ENCODE measurements at places on chromosomes 11 and 22.

GRCh38 chr11:78034623-78035022 lies 11.5 kb upstream of the KCTD14 start:
- DNase-seq, result no peak

DNA sequence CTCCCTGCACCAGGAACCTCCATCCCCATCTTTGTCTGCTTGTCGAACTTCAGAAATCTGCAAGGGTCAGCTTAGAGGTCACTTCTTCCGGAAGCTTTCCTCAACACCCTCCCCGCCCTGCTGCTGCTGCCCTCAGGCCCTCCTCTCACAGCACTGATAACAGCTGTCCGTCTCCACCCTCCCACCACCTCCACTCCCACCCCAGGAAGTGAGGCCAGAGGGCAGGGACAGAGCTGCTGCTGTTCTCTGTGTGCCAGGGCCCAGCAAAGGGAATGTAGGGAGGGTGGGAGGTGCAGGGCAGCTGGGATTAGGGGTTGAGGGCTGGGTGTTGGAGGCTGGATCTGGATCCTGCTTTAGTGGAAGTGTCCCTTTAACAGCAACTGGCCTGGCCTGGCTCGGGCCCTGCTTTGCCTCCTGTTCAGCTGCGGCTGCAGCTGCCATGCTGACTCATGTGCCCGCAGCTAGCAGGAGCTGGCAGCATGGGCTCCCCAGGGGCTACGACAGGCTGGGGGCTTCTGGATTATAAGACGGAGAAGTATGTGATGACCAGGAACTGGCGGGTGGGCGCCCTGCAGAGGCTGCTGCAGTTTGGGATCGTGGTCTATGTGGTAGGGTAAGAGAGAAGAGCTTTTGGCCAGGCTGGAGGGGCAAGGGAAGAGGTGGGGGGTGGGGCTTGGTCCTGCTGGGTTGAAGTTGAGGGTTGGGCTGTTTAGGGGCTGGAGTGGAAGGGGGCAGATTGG lies at the start of gene P2RX6:
Gene P2RX6 (plus strand): TSS at position 440 of the 740 bp plus-strand sequence. CDS start 10 bp downstream, at position 450.
- no peak for DNase-seq

- DNase-seq, result peak; percentile 61
Observed at GRCh38 chr11:12862696-12863469, 146.2 kb upstream of the RASSF10 start.

GRCh38 chr11:47788181-47788580 lies 21.0 kb upstream of the FNBP4 start:
- DNase-seq, result no peak

- no peak for DNase-seq
Observed at GRCh38 chr22:37083914-37084313, 25.6 kb downstream of the TMPRSS6 start.

Measured in kidney epithelial cell (primary cell).